Stimulated activated CD4-positive, alpha-beta T cell treated with anti-CD3 and anti-CD28 coated beads, Interleukin-2, amount 100 ng/mL, for 4 hours (primary cell): ENCODE measurements at places on chromosomes 5 and 9.
A peak's percentile ranks its signal among the peaks of the same experiment; 100 is the strongest.

DNA sequence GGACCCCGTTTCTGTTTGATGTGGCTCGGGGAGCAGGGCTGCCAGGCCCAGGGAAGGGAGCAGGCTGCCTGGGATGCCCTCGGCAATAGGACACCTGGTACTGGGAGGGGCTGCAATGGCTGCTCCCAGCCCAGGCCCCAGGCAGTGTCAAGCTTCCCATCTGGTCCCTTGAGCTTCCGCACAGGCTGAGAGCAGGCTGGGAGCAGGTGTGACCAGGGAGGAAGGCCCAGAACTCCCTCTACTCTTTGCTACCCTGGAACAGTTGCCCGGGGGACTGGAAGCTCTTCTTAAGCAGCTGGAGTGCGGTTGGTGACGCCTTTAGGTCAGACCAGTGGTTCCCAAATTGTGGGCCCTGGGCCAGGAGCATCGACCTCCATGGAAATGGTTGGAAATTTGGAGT, 186.9 kb downstream of the GADD45G start:
- DNase-seq, result no peak

- DNase-seq, result peak; percentile 35
Observed at GRCh38 chr9:122095010-122095767, 2.1 kb upstream of the TTLL11 start.

- DNase-seq, result no peak
Observed at GRCh38 chr5:22541037-22541436, 312.1 kb downstream of the CDH12 start.

DNA sequence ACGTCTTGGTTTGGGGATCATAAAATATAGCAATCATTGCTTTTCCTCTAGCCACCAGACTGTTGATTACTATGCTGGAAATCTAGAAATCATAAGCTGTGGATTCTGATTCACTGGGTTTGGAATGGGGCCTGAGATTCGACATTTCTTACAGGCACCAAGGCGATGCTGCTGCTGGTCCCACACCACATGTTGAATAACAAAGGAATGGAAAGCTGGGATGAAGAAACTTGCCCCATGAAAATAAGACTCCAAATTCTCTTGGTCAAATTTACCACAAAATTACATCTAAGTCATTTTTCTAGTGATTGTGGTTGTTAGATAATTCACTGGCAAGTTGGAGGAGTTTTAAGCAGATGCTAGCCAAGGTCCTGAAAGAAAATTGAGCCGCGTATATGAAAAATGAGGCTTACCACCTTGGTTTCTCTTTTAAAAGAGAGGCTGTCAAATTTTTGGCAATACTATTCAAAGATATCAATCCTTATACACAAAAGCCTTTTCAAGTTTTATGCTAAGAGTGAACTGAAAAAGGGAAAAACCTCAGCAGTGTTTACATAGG, 23.0 kb upstream of the MEIKIN start:
- DNase-seq, result no peak

DNA sequence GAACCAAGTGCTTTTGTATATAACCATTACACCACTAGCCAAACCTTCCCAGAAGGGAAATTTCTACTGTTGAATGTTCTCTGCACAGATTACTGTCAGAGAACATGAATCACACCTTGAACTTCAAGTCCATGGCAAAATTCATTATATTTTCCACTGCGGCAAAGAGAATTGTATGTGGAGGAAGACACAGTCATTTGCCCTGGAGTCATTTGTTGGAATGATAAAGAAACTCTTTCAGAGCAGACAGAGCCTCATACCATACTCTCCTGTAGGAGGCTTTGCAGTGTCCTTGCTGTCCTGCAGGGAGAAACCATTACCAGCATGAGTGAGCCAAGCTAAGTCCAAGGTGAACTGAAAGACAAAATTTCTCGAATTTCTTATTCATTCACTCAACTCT, 369.0 kb downstream of the ARHGEF28 start:
- DNase-seq, result no peak

- no peak for DNase-seq
Observed at GRCh38 chr5:149380466-149381121, 1.5 kb upstream of the IL17B start.

- DNase-seq, result no peak
Observed at GRCh38 chr5:114636271-114636670, 274.4 kb downstream of the KCNN2 start.

DNA sequence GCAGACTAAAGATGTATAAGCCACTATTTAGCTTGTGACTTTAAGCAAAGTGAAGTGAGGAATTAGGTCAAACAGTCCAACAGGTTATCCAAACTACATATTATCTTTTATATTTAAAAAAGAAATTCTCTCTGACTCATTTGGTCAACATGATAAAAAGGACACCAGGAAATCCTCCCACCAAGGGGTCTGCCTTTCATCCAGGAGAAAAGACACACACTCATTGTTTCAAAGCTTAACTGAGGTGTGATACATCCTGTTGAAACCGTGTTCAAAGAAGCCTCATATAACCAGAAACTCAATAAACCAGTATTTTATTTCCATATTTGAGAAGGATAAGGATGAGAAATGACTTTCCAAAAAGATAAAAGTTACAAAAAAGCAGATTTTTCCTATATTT, 417.1 kb downstream of the HCN1 start:
- DNase-seq, result no peak
